NCI-H1092 (cell line): ENCODE measurements at places on chromosomes 2 and 18.

GRCh38 chr2:227374158-227374557 lies 4.9 kb downstream of the TM4SF20 start:
- no peak for DNase-seq

DNA sequence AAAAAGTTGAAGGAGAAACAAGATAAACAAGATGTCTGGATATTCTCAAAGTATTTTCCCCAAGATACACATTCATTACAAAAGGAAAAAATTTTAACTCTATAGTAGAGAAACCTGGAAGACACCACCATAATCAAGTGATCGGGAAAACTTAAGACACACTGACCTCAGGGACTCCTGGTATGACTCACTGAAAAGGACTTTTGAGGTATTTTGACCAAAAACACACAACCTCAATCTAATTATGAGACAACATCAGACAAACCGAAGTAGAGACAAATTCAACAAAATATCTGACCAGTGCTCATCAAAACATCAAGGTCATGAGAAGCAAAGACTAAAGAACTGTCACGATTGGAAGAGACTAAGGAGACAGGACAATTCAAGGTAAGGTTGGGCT lies 34.7 kb downstream of the LPIN2 start:
- DNase-seq: no peak

GRCh38 chr2:197460649-197461048 lies 7.3 kb downstream of the COQ10B start:
- DNase-seq: no peak

GRCh38 chr18:4454537-4455112 lies 482 bp downstream of the DLGAP1 start:
- no peak for DNase-seq

GRCh38 chr2:235002198-235003095 lies 50.6 kb downstream of the SH3BP4 start:
- DNase-seq: no peak

DNA sequence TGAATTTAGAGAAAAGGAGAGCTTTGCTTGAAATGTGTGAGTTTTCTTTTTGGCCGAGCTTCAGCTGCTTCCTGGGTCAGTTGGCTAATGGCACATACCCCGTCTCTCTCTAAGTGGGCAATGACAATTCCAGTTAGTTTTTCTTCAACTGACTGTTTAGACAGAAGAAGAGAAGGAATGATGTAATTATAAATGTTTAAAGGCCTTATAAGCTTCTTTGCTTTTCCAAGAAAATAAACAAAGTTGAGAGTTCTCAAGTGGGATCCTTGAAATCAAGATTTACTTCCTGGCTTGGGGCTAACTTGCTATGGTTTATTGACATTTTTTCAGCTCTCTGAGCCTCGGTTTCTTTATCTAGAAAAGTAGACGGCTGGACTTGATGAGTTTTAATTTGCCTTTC lies 794.9 kb upstream of the ACVR2A start:
- DNase-seq: no peak

DNA sequence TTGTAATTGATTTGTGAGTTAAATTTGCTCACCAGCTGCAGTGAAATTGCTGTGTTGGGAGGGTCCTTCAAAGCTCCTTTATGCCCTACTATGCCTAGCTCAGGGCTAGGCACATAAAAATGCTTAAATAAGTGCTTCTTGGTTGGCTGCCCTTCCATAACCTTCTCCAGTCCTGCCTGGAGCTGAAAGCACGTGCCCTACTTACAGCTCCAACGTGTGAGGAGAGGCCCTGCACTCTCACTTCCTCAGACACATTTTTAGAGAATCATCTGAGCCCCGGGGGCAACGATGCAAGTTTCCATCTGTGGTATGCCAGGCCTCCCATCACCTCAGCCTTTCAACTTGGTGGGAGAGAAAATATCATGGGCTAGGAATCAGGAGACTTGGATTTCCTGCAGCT lies 202.7 kb downstream of the BCL11A start:
- no peak for DNase-seq

DNA sequence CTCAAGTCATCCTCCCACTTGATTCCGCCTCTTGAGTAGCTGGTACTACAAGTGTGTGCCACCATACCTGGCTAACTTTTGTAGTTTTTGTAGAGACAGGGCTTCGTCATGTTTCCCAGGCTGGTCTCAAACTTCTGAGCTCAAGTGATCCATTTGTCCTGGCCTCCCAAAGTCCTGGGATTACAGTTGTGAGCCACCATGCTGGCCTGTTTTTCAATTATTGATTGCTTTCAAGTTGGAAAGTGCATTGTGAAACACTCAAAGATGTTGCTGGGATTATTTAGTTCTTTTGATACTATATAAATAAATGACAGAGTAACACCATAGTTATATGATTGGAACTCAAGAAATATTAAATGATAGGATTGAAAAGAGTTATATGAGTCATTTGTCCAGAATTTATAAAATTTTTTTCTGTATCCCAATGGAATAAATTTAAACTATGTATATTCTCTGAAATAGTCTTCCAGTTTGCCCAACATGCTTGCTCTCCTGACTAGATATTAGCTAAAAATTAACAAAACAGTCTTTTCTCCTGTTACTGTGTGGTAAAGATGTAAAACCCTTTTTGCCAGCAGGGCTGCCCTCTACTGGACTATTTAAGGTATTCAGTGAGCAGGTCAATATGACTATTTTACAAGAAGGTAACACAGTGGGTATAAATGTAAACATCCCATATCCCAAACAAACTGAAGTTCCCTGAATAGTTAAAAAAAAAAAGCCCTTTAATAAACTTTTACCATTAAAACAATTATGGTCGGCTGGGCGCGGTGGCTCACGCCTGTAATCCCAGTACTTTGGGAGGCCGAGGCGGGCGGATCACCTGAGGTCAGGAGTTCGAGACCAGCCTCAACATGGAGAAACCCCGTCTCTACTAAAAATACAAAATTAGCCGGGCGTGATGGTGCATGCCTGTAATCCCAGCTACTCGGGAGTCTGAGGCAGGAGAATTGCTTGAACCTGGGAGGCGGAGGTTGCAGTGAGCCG lies 42.7 kb downstream of the ACSL3 start:
- peak; percentile 19 for DNase-seq

GRCh38 chr2:156319811-156320485 lies 12.6 kb downstream of the NR4A2 start:
- DNase-seq: no peak
